Type B pancreatic cell (in vitro differentiated cells): ENCODE measurements at places on chromosomes 3 and 15. TPM values are rescaled to one million over a fixed set of nuclear protein-coding genes. Genes with fewer than 3 reads are reported as not detected.
A peak's percentile ranks its signal among the peaks of the same experiment; 100 is the strongest.

DNA sequence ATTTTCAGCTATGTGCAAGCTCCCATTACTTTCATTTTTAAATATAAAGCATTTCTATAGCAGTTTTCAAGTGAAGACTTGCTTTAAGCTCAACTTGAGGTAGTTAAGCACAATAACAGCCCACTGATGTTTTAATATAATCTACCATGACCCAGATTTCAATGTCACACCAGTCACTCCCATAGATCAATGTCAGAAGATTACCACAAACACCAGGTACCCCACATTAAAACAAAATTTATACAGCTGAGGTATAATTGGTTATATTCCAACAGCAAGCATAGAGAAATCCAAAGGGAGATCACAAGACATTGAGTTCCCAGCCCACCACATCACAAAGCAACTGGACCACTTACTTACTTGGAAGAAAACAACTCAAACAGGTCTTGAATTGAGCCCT, 22.8 kb downstream of the GTPBP8 start:
- no peak overlapping the region for H3K4me3 ChIP-seq
- H3K4me1 ChIP-seq = peaks cover 16% of the 10 kb centered on the region
- no peak overlapping the region for H3K27ac ChIP-seq
- no peaks in the 10 kb centered on the region for H3K27me3 ChIP-seq

GRCh38 chr3:41117398-41117870, 81.9 kb upstream of the CTNNB1 start:
- H3K36me3 ChIP-seq = no peaks in the 10 kb centered on the region
- no peaks in the 10 kb centered on the region for H3K27me3 ChIP-seq
- no peak overlapping the region for H3K4me3 ChIP-seq
- no peaks in the 10 kb centered on the region for H3K4me1 ChIP-seq
- no peak overlapping the region for H3K27ac ChIP-seq
- DNase-seq = no peak

- peak overlapping the region; percentile 7 for H3K27ac ChIP-seq
- H3K36me3 ChIP-seq = peaks cover 20% of the 10 kb centered on the region
- no peak for DNase-seq
- peak overlapping the region; percentile 4 for H3K4me3 ChIP-seq
Observed at GRCh38 chr3:171680726-171681411, 129.4 kb downstream of the PLD1 start.

DNA sequence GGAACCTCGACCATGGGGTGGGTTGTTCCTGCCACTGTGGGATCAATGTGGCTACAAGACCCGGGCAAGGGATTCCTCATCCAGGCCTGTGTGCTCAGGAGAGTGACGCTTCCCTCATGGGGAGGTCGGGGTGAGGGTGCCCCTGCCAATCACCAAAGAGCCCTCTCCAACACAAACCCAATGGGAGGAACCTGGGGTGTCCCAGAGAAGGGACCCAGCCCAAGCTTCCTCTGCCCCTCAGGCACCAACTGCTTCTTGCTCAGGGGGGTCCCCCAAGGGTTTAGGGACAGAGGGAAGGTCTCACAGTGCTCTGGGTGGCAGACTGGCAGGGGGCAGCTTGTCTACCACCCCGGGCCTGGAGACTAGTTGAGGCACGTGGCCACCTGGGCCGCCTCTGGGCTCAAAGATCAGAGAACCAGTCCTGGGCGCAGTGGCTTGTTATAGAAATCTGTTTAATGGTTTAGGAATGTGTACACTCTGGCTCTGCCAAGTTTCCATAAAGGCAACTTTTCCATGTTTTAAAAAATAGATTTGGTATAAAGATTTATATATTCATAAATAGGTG, 26.6 kb downstream of the GP9 start:
- H3K4me1 ChIP-seq = no peaks in the 10 kb centered on the region
- no peaks in the 10 kb centered on the region for H3K36me3 ChIP-seq
- no peak for DNase-seq
- no peaks in the 10 kb centered on the region for H3K27me3 ChIP-seq
- no peak overlapping the region for H3K4me3 ChIP-seq
- no peak overlapping the region for H3K27ac ChIP-seq

GRCh38 chr15:93662162-93662885, 569.0 kb upstream of the MCTP2 start:
- H3K36me3 ChIP-seq = no peaks in the 10 kb centered on the region
- H3K4me1 ChIP-seq = peaks cover 10% of the 10 kb centered on the region
- no peaks in the 10 kb centered on the region for H3K27me3 ChIP-seq
- no peak overlapping the region for H3K27ac ChIP-seq

Gene TP63
- 5.8 and 16.1 TPM in 2 replicates for total RNA-seq

- no peaks in the 10 kb centered on the region for H3K27me3 ChIP-seq
- no peaks in the 10 kb centered on the region for H3K36me3 ChIP-seq
- H3K27ac ChIP-seq = no peak overlapping the region
- H3K4me3 ChIP-seq = no peak overlapping the region
- DNase-seq = no peak
- no peaks in the 10 kb centered on the region for H3K4me1 ChIP-seq
Observed at GRCh38 chr15:48683991-48684765, 38.7 kb upstream of the FBN1 start.

Gene CCR1
- total RNA-seq = 0.98 and 1.3 TPM in 2 replicates

GRCh38 chr15:57540736-57541135, 51.0 kb upstream of the MYZAP start:
- no peak overlapping the region for H3K4me3 ChIP-seq
- no peak for DNase-seq
- H3K4me1 ChIP-seq = peaks cover 24% of the 10 kb centered on the region
- peaks cover 8% of the 10 kb centered on the region for H3K36me3 ChIP-seq

- peaks cover 10% of the 10 kb centered on the region for H3K4me1 ChIP-seq
- no peaks in the 10 kb centered on the region for H3K36me3 ChIP-seq
- H3K4me3 ChIP-seq = no peak overlapping the region
- H3K27ac ChIP-seq = no peak overlapping the region
- no peaks in the 10 kb centered on the region for H3K27me3 ChIP-seq
Observed at GRCh38 chr3:182715006-182715405, 78.3 kb upstream of the ATP11B start.

Gene SOX14
- total RNA-seq = 0.29 and 0.62 TPM in 2 replicates

Gene GALNT15
- 0.17 TPM in 1 of 2 replicates, not detected in the other for total RNA-seq

Gene AMT
- total RNA-seq = 12.5 and 21.6 TPM in 2 replicates

DNA sequence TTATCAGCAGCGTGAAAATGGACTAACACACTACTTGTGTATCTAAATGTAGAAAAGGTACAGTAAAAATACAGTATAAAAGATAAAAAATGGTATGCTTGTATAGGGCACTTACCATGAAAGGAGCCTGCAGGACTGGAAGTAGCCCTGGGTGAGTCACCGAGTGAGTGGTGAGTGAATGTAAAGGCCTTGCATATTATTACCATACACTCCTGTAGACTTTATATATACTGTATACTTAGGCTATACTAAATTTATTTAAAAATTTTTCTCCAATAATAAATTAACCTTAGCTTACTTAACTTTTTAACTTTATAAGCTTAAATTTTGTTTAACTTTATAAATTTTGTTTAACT, 67.2 kb upstream of the TSPAN3 start:
- no peak overlapping the region for H3K4me3 ChIP-seq
- peaks cover 11% of the 10 kb centered on the region for H3K36me3 ChIP-seq
- DNase-seq = no peak
- H3K4me1 ChIP-seq = no peaks in the 10 kb centered on the region

GRCh38 chr15:23648920-23649515, 1.4 kb upstream of the MAGEL2 start:
- H3K36me3 ChIP-seq = no peaks in the 10 kb centered on the region
- H3K4me1 ChIP-seq = no peaks in the 10 kb centered on the region
- no peaks in the 10 kb centered on the region for H3K27me3 ChIP-seq
- no peak for DNase-seq
- no peak overlapping the region for H3K4me3 ChIP-seq

DNA sequence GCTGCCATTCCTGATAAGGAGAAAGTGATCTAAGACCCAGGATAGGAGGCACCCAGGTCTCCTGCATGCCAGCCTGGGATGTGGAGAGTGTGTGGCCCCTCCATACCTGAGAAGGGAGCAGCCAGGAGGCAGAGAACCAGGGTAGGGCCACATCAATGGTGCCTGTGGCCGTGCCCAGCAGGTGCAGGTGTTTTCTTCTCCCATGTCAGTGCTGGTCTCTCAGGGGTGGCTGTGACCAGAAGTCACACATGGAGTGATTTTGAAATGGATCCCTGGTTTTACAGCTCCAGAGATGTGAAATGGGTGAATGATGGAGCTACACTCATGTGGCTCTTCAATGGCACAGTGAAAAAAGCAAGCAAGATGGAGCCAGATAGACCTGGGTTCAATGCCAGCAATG, 3.3 kb upstream of the ISL2 start:
- H3K27me3 ChIP-seq = peaks cover 72% of the 10 kb centered on the region
- no peak for DNase-seq
- no peak overlapping the region for H3K27ac ChIP-seq
- H3K4me1 ChIP-seq = peaks cover 24% of the 10 kb centered on the region
- peaks cover 3% of the 10 kb centered on the region for H3K36me3 ChIP-seq
- no peak overlapping the region for H3K4me3 ChIP-seq

- no peak overlapping the region for H3K27ac ChIP-seq
- no peaks in the 10 kb centered on the region for H3K27me3 ChIP-seq
- no peak overlapping the region for H3K4me3 ChIP-seq
- DNase-seq = no peak
- peaks cover 42% of the 10 kb centered on the region for H3K4me1 ChIP-seq
Observed at GRCh38 chr3:197495999-197496745, 59.6 kb downstream of the BDH1 start.

GRCh38 chr3:46187876-46188275, 20.2 kb downstream of the CCR1 start:
- no peaks in the 10 kb centered on the region for H3K36me3 ChIP-seq
- no peak overlapping the region for H3K4me3 ChIP-seq
- DNase-seq = no peak
- no peak overlapping the region for H3K27ac ChIP-seq

GRCh38 chr3:72517921-72518424, 330.3 kb downstream of the SHQ1 start:
- peak overlapping the region; percentile 39 for H3K27ac ChIP-seq
- no peaks in the 10 kb centered on the region for H3K36me3 ChIP-seq
- DNase-seq = no peak
- H3K4me3 ChIP-seq = no peak overlapping the region
- H3K27me3 ChIP-seq = peaks cover 4% of the 10 kb centered on the region
- H3K4me1 ChIP-seq = peaks cover 42% of the 10 kb centered on the region

DNA sequence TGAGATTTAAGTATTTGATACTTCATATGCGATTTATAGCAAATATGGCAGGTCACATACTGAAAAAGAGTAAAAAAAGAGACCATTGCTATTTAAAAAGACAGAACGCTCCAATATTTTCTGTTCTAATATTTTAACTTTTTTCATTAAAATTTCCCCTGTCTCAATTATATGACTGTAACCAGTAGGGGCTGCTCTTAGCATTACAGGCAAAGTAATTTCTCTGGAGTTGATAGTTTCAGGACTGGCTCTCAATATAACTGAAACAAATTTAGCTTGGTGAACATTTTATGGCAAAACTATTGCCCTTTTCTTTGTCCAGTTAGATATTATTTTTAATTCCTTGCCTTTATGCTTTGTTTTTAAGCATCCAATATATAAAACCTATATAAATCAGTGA, 286.3 kb upstream of the ROBO2 start:
- DNase-seq = no peak
- H3K27ac ChIP-seq = no peak overlapping the region
- H3K4me3 ChIP-seq = no peak overlapping the region
- H3K36me3 ChIP-seq = no peaks in the 10 kb centered on the region
- H3K27me3 ChIP-seq = no peaks in the 10 kb centered on the region
- no peaks in the 10 kb centered on the region for H3K4me1 ChIP-seq

GRCh38 chr3:123586968-123587367, 2.1 kb upstream of the HACD2 start:
- no peak overlapping the region for H3K27ac ChIP-seq
- DNase-seq = no peak
- no peak overlapping the region for H3K4me3 ChIP-seq
- no peaks in the 10 kb centered on the region for H3K27me3 ChIP-seq

Gene ALPK3
- 9.6 and 10.8 TPM in 2 replicates for total RNA-seq

Gene ZNF860
- total RNA-seq = 2.8 and 7.1 TPM in 2 replicates

GRCh38 chr3:32226875-32227500, 11.5 kb upstream of the CMTM8 start:
- H3K27ac ChIP-seq = peak overlapping the region; percentile 30
- peaks cover 3% of the 10 kb centered on the region for H3K27me3 ChIP-seq
- H3K4me1 ChIP-seq = peaks cover 25% of the 10 kb centered on the region
- no peak overlapping the region for H3K4me3 ChIP-seq

GRCh38 chr3:108090049-108090700, 656 bp downstream of the CD47 start:
- peaks cover 7% of the 10 kb centered on the region for H3K27me3 ChIP-seq
- DNase-seq = no peak
- peaks cover 4% of the 10 kb centered on the region for H3K36me3 ChIP-seq
- peak overlapping the region; percentile 97 for H3K4me3 ChIP-seq

GRCh38 chr3:57989646-57990045, 18.6 kb upstream of the FLNB start:
- no peak for DNase-seq
- H3K4me3 ChIP-seq = no peak overlapping the region
- H3K36me3 ChIP-seq = no peaks in the 10 kb centered on the region
- H3K27ac ChIP-seq = peak overlapping the region; percentile 8
- H3K4me1 ChIP-seq = peaks cover 5% of the 10 kb centered on the region

GRCh38 chr3:12165909-12166308, 7.2 kb upstream of the TIMP4 start:
- H3K36me3 ChIP-seq = no peaks in the 10 kb centered on the region
- no peak for DNase-seq
- no peak overlapping the region for H3K27ac ChIP-seq
- peaks cover 6% of the 10 kb centered on the region for H3K27me3 ChIP-seq

DNA sequence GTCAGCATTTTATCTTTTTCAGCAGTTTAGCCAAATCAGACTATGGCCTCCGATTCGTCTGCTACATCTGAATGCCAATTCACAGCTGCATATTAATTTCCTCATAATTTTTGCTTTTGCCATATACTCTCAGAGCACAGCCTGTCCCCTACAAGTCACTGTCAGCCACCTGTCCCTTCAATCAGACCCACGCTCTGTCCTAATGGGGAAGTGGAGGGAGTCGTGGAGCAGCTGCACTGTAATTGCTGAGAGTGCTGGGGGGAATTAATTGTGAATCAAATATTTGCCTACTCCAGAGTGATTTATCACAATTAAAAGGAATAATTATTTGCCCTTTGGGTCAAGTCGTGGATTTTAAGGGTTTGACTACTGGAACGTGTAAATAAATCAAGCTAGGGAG, 75.5 kb downstream of the EBLN2 start:
- H3K4me3 ChIP-seq = no peak overlapping the region
- no peaks in the 10 kb centered on the region for H3K27me3 ChIP-seq
- no peaks in the 10 kb centered on the region for H3K36me3 ChIP-seq
- H3K4me1 ChIP-seq = peaks cover 28% of the 10 kb centered on the region
- no peak overlapping the region for H3K27ac ChIP-seq

Gene YEATS2
- total RNA-seq = 47.6 and 52.5 TPM in 2 replicates

Gene PROK2
- not detected in 2 replicates for total RNA-seq

DNA sequence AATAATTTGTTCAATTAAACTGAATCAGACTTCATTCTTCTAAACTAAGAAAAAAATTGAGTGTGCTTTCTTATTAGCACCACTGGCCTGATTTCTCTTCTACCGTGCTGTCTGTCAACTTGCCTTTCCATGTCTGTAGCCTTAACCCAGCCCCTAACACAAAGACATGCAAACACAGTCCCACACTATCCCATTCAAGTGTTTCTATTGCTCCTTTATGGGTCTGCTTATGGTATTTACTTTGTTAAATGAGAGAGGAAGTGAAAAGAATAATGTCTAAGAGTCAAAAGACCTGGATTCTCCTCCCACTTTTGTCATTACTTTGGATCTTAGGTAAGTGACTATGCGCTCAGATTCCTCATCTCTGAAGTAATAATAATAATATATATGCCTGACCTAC, 55.3 kb downstream of the GTF2E1 start:
- no peak overlapping the region for H3K4me3 ChIP-seq
- no peaks in the 10 kb centered on the region for H3K4me1 ChIP-seq
- H3K36me3 ChIP-seq = no peaks in the 10 kb centered on the region
- no peak overlapping the region for H3K27ac ChIP-seq
- no peak for DNase-seq

- no peaks in the 10 kb centered on the region for H3K4me1 ChIP-seq
- no peak overlapping the region for H3K27ac ChIP-seq
- H3K36me3 ChIP-seq = no peaks in the 10 kb centered on the region
- no peak overlapping the region for H3K4me3 ChIP-seq
- DNase-seq = no peak
Observed at GRCh38 chr15:79948761-79949160, 22.2 kb downstream of the BCL2A1 start.
